ENCODE measurements at places on chromosomes 6 and 20.

DNA sequence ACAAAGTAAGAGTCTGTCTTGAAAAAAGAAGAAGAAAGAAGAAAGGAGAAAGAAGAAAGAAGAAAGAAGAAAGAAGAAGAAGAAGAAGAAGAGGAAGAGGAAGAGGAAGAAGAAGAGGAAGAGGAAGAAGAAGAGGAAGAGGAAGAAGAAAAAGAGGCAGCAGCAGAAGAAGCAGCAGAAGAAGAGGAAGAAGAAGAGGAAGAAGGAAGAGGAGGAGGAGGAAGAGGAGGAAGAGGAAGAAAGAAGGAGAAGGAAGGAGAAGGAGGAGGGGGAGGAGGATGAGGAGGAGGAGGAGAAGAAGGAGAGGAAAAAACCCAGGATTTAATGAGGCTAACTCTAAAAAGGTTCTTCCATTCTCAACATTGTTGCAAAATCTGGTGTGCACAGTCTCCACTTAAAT lies 95.4 kb upstream of the PDE10A start:
- no peak for DNase-seq

GRCh38 chr6:53530346-53530745 lies 14.6 kb downstream of the GCLC start:
- DNase-seq: no peak

DNA sequence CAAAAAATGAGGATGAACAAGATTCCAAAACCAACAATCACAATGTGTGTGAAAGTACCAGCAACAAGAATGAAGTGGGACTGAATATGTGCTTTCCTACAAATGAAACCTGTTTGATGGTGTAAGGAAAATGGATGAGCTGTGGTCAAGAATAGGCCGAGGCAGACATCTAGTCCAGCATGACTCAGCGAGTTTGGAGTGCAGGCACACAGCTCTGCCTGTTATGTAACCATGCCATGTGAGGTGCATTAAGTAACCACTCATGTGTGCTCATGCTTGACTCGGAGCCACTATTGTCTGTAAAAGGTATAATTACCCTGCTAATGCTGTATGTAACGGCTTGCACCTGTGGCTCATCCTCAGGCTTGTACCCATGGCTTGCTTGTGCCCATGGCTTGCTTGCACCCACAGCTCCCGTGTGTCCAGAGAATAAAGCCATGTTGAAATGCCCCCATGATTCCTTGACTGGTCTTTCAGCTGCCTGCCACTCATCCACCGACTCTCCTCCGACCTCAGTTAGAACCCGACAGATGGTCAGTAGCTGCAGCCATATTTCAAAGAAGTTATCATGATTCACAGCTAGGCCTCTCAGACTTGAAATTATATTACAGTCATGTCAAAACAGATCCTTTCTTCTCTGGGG lies 98.7 kb downstream of the BACH2 start:
- peak; percentile 60 for DNase-seq

GRCh38 chr6:150228072-150228733 lies 85.4 kb downstream of the PPP1R14C start:
- no peak for DNase-seq

DNA sequence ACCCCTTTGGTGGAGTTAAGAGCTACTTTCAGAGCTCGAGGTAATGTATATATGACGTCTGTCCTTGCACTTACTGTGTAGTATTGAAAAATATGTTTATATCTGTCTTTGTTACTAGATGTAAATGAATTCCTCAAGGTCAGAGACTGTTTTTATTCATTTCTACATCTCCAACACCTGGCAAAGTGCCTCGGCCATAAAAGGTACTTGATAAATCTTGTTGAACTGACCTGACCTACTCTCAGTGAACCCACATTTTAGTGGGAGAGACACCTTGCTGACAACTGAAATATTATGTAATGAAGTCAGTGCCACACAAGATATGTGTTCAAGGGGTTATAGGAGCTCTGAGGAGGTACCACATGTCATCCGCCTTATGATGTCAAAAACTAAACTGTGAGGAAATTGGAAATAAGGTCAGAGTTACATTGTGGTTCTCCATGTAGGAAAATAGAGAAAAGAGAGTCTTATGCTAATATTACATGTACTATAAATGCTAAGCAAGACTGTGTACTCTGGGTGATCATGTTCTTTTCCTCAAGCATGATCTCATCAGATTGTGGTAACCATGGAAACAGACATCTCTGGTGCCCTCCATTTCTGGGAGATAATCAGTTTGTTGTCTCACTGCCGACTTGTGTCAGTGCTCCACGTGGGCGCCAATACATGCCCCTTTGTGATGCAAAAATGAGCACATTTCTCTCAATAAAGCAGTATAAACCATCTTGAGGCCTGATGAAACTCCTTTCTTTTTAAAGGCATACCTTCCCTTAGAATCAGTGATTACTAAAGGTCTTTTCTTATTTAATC lies 5.7 kb upstream of the TMEM30A start:
- DNase-seq: no peak

GRCh38 chr6:149566410-149567193 lies 427 bp downstream of the GINM1 start:
- DNase-seq: peak; percentile 61

GRCh38 chr20:52204136-52204535 lies 12.6 kb upstream of the ZFP64 start:
- no peak for DNase-seq

GRCh38 chr6:71226151-71226550 lies 62.5 kb upstream of the OGFRL1 start:
- no peak for DNase-seq

GRCh38 chr6:97572943-97573342 lies 289.9 kb upstream of the MMS22L start:
- DNase-seq: no peak

DNA sequence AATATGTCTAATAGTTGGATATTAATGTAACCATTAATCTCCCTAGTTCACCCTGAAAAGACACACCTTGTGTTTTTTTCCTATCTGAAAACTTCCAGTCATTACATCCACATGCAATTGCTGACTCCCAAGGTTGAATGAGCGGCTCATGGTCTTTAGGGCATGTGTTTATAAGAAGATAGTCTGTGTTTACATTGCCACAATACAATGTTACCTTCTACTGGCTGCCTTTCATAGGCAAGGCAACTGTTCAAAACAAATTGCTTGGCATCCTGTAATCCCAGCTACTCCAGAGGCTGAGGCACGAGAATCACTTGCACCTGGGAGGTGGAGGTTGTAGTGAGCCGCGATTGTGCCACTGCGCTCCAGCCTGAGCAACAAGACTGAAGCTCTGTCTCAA lies 86.8 kb upstream of the SHLD1 start:
- no peak for DNase-seq

DNA sequence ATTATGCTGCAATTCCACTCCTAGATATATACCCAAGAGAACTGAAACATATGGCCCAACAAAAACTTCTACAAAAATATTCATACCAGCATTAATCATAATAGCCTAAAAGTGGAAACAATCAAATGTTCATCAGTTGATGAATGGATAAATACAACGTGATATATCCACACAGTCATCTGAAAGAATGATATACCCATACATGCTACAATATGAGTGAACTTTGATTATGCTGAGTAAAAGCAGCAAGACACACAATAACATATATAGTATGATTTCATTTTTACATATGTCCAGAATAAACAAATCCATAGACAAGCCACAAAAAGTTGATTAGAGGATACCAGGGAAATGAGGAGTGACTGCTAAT lies 30.7 kb downstream of the CDK19 start:
- DNase-seq: no peak

DNA sequence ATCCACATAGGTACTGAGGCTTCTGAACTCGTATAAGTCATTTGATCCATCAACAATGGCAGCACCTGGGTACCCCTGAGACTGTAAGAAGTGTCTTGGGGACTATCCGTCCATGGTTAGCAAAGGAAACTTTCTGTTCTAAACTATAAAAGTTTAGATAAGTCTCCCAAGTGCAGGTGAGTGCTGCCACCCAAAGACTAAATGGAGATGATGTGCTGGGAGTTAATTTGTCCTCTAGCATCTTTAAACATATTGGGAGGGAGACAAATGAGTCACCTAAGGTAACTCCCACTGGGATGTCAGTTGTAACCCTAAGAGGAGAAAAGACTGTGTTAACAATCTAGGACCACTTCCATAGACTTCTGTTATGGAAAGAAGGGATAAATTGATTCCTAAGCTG lies 6.2 kb downstream of the BEND6 start:
- no peak for DNase-seq

- DNase-seq: peak; percentile 30
Measured at GRCh38 chr20:5864873-5865587, 85.3 kb downstream of the TRMT6 start.

GRCh38 chr20:12528591-12529041 lies 480.2 kb upstream of the SPTLC3 start:
- no peak for DNase-seq

- DNase-seq: no peak
Measured at GRCh38 chr6:120875900-120876299, 458.4 kb downstream of the TBC1D32 start.

DNA sequence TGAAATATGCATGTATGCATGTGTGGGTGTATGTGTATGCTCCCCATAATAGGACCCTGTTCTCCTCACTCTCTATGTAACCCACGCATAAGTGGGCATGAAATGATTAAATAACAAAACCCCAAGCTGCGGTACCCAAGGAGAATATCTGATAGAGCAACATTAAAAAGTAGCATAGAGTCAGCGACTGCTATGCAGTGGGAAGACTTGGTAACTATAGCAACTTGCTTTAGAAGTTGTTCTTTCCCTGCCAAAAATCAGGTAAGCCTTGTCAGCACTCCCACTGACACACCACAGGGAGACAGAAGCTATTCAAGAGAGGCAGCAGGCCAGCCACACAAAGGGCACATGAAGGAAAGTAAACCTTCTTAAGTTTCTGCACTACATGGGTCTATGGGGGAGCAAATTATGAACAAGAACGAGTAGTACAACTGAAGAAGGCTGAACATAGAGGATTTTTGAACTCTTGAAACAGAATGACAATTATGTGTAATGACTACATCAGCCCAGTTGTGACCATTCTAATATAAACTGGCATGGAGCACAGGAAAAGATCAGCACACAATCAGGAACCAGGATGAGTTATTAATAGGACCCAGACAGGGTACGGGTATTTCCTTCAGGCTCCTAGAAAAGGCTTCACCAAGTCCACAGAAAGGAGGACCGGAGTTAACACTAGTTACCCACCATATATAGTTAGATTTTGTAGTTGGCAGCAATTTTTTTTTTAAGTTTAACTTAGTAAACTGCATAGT lies 89.9 kb downstream of the GPR6 start:
- no peak for DNase-seq

GRCh38 chr6:113709936-113710509 lies 147.1 kb upstream of the MARCKS start:
- no peak for DNase-seq

- DNase-seq: no peak
Measured at GRCh38 chr6:168609026-168609685, 168.2 kb downstream of the SMOC2 start.

DNA sequence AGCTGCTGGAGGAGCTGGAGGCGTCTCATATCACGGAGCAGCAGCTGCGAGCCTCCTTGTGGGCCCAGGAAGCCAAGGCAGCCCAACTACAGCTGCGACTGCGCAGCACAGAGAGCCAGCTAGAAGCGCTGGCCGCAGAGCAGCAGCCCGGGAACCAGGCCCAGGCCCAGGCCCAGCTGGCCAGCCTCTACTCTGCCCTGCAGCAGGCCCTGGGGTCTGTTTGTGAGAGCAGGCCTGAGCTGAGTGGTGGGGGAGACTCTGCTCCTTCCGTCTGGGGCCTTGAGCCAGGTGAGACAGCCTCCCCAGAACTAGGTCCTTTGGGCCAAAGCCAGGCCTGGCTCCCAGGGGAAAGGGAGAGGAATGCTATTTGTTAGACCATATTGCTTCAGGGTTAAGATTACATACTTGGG lies 31.7 kb downstream of the C20orf173 start:
- DNase-seq: no peak

- DNase-seq: no peak
Measured at GRCh38 chr6:77173472-77174074, 289.7 kb downstream of the HTR1B start.

GRCh38 chr20:43800186-43800585 lies 73.4 kb upstream of the GTSF1L start:
- DNase-seq: no peak

DNA sequence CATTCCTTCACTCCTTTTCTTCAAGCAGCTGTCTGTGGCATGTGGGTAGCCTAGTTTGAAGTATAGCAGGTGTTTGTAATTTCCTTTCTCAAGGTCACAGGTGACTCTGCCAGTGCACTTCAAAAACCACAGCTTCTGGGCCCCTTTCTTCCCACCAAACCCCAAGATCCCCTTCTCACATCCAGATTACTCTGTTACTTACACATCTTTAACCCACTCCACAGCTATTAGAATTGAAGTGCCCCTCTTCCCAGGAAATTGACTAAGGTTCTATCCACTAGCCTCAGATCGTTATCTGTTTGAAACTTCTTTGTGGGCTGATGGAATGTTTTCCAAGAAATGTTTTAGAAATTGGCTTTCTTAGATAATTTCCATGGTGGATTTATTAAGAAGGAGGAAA lies 150.8 kb downstream of the AHI1 start:
- DNase-seq: no peak

DNA sequence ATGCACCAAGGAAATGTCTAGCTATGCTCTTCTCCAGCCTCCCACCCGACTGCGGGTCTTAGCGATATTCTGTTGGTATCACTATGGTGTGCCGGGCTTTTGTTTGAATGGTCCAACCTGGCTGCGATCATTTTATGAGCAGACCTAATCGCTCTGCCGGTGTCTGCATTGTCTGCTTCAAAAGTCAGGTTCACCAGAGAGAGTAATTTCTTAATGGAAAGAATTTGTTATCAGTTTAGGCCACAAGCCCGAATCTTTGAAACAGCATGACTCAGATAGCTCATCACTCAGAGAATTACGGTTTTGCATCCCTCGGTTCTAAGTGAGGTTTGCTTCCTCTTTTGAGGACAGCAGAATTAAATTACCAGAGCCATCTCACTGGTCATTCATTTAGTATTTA lies 521.0 kb upstream of the ARID1B start:
- no peak for DNase-seq

- no peak for DNase-seq
Measured at GRCh38 chr20:24985802-24986201, 6.7 kb downstream of the APMAP start.

GRCh38 chr20:48695738-48696137 lies 132.1 kb downstream of the PREX1 start:
- DNase-seq: no peak

GRCh38 chr20:16051968-16052367 lies 521.3 kb downstream of the KIF16B start:
- no peak for DNase-seq

DNA sequence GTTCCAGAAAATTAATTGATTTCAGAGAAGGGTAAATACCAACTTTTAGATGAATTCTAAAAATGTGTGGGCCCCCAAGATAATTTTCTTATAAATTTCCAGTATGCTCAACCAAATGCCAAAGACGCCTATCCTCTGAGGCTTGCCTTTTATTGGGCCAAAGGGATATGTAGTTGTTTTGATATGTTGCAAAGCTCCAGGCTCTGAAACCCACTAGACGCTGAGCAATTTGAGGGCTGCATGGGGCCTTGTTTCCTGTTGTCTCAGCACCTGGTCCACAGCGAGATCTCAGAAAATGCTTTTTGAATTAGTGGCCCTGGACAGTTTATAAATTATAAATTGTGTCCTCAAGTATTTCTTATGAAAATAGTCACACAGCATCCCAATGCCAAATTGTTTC lies 397.2 kb downstream of the SAMD5 start:
- DNase-seq: no peak

GRCh38 chr20:25178563-25179438 lies 16.7 kb upstream of the ENTPD6 start:
- DNase-seq: peak; percentile 69

GRCh38 chr6:44373051-44373450 lies 14.5 kb upstream of the CDC5L start:
- no peak for DNase-seq

- DNase-seq: no peak
Measured at GRCh38 chr6:100614386-100614785, 149.7 kb upstream of the SIM1 start.
